ENCODE measurements at places on chromosomes 3 and 15.

DNA sequence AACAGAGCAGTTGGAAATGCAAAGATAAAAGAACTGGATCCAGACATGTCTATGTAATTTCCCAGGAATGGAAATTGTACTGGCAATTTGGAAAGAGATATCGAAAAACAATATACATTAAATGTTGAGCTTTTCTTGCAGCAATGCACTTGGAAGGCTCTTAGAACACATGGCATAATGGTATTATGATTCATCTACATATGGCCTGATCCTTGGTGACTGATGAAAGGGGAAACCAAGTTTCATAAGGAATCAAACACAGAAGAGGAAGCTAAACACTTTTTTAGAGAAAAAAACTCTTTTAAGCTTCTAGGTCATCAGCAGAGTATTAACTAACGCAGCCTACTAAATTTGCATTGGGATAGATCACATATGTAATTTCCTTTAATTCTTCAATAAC, 12.4 kb upstream of the GREM1 start:
- H3K36me3 ChIP-seq, result no peaks in the 10 kb centered on the region
- no peak for DNase-seq
- H3K4me1 ChIP-seq, result no peaks in the 10 kb centered on the region
- no peak overlapping the region for H3K27ac ChIP-seq
- H3K4me3 ChIP-seq, result no peak overlapping the region

GRCh38 chr3:73621388-73621787, 3.4 kb downstream of the PDZRN3 start:
- H3K4me1 ChIP-seq, result no peaks in the 10 kb centered on the region
- peaks cover 3% of the 10 kb centered on the region for H3K27me3 ChIP-seq
- no peak overlapping the region for H3K4me3 ChIP-seq
- no peaks in the 10 kb centered on the region for H3K36me3 ChIP-seq
- no peak for DNase-seq
- no peak overlapping the region for H3K27ac ChIP-seq

- peaks cover 34% of the 10 kb centered on the region for H3K4me1 ChIP-seq
- H3K27ac ChIP-seq, result peak overlapping the region; percentile 65
- no peaks in the 10 kb centered on the region for H3K36me3 ChIP-seq
- H3K4me3 ChIP-seq, result peak overlapping the region; percentile 65
- DNase-seq, result peak; percentile 13
- H3K27me3 ChIP-seq, result no peaks in the 10 kb centered on the region
These were observed 1.4 kb downstream of the CD200R1 start for GRCh38 chr3:112973325-112974177.

DNA sequence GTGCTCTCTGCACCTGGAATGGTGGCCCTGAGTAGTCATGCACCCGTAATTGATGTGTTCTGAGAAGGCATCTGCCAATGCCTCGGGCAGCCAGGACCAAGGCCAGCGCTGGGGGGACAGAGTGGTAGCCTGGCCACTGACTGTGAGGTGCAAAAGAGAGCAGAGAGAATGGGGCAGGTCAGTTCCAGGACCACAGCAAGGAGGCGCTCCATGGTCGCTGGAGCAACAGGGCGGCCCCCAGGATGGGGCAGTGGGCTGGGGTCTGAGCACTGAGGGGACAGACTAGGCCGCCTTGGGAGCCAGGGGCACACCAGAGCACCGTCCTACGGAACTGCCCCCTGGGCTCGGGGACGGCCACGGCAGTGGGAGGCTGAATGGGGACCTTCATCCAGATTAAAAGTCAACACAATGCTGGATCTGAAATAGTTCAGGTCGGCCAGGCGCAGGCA, 48.3 kb upstream of the IQSEC1 start:
- H3K4me3 ChIP-seq, result no peak overlapping the region
- H3K27ac ChIP-seq, result no peak overlapping the region
- H3K36me3 ChIP-seq, result no peaks in the 10 kb centered on the region
- DNase-seq, result no peak
- no peaks in the 10 kb centered on the region for H3K27me3 ChIP-seq

All from CD4-positive, alpha-beta T cell (primary cell).